Stimulated activated naive CD4-positive, alpha-beta T cell (primary cell): ENCODE measurements at places on chromosomes 1 and 21.

DNA sequence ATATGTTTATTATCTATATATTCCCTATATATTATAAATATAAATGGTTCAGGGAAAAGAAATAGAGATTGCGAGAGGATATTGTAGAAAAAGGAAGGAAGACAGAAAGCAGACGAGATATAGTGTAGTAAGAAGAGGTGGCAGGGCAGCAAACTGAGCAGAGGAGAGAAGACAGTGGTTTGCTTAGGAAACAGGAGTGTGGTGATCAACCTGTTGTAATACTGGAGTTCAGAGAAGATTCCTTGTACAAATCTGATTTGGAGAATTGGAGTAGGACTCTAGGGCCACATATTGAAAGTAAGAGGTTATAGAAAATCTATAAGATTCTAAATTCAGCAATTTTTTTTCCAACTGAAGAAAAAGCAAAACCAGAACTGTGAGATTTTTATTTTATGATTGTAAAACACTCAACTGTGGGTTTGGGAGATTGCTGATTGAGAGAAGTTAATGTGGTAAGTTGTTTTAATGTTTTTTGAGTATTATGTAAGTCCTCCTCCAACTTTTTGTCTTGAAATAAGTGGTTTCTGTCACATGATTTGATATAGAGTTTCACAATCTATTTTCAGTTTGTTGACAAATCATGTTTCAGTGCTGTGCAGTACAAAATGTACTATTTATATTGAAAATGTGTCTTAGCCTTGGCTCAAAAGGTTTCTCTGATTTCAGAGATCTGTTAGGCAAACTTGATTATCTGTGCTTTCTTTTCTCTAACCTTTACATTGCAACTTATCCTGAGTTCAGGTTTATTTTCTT is 9.6 kb upstream of the AMY2B start:
- no peak for DNase-seq

GRCh38 chr1:213820362-213821149 is 167.2 kb upstream of the PROX1 start:
- no peak for DNase-seq

DNA sequence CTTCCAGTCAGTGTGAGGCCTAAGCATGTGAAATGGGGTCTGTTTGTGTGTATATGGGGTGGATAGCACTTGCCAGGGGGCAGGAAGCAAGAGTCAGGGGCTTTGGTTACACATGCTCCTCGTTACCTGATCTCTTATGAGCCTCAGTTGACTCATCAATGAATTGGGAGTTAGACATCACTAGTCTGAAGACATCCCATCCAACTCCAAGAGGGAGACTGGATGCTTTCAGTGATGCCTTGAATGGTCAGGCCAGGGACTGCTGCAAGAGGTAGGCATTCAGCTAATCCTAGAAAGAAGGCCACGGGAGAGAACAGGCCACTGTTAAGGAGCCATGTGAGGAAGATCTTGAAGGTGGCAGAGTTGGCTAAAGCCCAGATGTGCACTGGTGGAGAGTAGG is 6.3 kb downstream of the RAB25 start:
- no peak for DNase-seq

DNA sequence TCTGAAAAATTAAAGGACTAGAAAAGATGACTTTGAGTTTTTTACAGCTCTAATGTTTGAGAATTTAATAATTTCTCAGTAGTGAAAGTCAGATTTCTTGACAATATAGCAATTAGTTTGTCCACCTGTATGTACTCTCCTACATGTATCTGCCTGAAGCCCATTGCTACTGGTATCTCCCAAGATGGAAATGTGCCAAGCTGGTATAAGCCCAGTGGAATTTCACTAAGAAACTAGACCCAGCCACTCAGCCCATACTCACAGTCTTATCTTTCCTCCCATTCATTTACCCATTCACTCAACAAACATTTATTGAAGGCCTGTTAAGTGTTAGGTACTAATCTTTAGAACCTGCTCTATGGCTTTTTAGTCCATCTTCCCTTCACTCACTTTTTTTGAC is 21.6 kb upstream of the TRIM45 start:
- DNase-seq, result no peak

DNA sequence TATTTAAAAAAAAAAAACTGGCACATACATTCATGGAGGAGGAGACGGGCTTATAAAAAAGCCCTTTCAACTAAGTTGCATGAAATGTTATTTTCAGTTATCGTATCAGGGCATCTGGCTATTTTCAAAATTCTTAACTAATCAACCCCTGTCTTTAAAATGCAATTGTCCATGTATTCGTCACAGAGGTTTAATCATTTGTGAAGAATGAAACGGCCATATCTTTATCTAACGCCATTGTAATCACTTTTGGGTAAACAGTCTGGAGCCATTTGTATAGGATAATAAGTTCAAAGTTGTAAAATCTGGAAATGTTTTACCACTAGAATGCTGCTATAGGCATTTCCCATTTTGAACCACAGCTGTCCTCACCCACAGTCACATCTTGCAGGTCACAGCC is 30.4 kb downstream of the SLC30A10 start:
- DNase-seq, result no peak

GRCh38 chr1:204894031-204894430 is 23.4 kb downstream of the NFASC start:
- no peak for DNase-seq

DNA sequence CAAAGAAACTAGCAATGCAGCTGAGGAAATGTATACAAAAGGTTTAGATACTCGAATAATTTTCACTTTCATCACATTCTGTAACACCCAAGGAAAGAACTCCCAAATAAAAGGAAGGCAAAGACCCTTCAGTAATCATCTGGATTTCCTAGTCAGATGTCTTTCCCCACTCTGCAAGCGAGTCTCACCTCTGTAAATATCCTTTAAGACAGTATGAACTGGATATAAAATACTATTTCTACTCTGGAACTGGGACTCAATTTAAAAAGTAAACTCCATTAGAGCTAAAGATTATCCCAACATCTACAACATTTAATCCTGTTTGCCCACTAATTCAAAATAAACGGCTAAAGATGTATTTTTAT is 27.0 kb downstream of the C2CD2 start:
- DNase-seq, result no peak

DNA sequence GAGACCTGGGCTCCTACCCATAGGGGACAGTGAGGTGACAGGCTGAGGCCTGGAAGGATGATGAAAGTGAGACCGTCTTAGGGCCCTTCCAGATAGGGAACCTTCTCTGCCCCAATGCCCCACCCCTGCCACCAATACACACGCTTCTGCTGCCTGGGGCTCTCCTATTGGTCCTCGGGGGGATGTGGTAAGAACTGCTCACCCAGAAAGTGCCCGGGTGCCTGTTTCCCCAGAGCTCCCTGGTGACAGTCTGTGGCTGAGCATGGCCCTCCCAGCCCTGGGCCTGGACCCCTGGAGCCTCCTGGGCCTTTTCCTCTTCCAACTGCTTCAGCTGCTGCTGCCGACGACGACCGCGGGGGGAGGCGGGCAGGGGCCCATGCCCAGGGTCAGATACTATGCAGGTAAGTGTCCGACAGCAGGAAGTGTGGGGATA is 948 bp downstream of the SEMA4A start:
- DNase-seq, result no peak

DNA sequence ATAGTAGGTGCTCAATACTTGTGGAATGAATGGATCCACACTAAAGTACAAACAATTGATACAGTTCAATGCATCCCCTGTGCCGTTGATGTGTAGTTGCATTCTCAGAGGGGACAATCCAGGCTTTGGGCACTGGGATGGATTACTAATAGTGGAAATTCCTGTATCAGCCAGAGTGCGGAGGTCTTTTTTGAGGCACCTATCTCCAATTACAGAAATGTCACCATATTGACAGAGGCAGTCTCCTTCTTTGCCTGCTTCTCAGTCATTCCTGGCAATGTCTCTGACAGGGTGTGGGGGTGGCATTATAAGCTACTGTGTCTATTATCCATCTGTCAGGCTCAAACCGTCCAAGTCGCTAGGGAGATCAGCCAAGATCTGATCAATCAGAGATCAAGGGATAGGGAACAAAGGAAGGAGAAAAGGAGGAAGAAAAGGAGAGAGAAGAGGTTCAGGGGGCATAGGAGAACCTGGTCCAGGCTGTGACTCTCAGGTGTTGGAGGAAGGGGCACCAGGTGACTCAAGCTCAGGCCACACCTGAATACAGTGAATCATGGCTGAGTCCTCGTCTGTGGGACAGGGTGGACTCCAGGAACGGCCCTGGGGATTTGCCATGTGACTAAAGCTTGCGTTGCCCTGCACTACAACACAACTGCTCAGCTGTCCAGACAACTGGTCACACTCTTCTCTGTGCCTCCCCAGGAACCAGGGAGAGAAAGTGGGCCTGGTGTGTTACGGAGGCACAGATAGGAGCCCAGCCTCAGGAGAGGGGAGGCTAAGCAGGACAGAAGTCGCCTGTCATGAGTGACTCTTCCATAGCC is 3.4 kb upstream of the LAMB3 start:
- DNase-seq, result no peak

- DNase-seq, result no peak
These were observed 2.4 kb upstream of the SERTAD4 start for GRCh38 chr1:210230149-210230695.

GRCh38 chr1:213689260-213689659 is 298.5 kb upstream of the PROX1 start:
- no peak for DNase-seq

- DNase-seq, result no peak
These were observed 31.9 kb downstream of the NEK2 start for GRCh38 chr1:211643324-211644212.

DNA sequence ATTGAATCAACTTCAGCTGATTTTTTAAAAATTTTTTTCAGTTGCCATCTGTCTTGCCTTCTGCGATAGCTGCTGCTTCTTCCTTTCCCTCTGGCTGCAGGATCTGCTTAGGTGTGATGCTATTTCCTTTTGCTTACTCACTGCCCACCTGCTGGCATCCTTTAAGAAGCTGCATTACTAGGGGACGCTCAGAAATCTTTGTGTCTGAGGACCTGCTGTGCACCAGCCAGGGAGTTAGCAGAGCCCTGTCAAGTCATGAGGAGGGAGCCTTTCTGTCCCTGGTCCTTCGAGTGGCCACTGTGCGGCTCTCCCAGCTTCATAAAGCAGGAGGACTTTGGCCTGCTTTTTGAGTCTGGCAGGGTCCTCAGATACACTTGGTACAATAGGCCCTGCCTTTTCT is 327.8 kb downstream of the USH2A start:
- no peak for DNase-seq

GRCh38 chr1:32536117-32536516 is 3.1 kb upstream of the ZBTB8A start:
- no peak for DNase-seq

DNA sequence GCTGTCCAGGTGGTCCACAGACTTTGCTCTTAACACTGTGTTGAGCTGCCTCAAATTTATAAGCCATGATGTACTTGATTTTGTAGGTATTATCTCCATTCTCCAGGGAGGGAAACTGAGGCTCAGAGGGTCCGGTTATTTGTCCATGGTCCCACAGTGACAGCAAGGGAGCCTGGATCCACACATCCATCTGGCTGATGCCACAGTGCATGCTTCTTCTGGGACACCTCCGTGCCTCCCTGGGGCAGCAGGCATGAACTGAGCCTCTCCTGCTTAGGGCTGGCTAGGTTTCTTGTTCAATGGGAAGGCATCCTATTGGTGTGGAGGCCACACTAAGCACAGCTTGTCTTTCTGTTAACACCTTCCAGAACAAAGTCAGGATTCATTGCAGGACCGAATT is 317.3 kb downstream of the AJAP1 start:
- DNase-seq, result no peak

- DNase-seq, result no peak
These were observed 315.5 kb downstream of the TGFB2 start for GRCh38 chr1:218660678-218661053.

- DNase-seq, result no peak
These were observed 39.8 kb downstream of the FAM78B start for GRCh38 chr1:166127003-166127402.

GRCh38 chr1:154446292-154446691 is 41.1 kb downstream of the IL6R start:
- DNase-seq, result no peak

- no peak for DNase-seq
These were observed 925.9 kb downstream of the LTN1 start for GRCh38 chr21:28066596-28067387.

GRCh38 chr1:197914510-197914909 is 2.7 kb upstream of the LHX9 start:
- DNase-seq, result no peak

GRCh38 chr1:71561206-71561605 is 480.4 kb upstream of the ZRANB2 start:
- no peak for DNase-seq

- DNase-seq, result no peak
These were observed 32.7 kb upstream of the RAB4A start for GRCh38 chr1:229238231-229238630.

- no peak for DNase-seq
These were observed 377.3 kb upstream of the NFIA start for GRCh38 chr1:60705026-60705425.

DNA sequence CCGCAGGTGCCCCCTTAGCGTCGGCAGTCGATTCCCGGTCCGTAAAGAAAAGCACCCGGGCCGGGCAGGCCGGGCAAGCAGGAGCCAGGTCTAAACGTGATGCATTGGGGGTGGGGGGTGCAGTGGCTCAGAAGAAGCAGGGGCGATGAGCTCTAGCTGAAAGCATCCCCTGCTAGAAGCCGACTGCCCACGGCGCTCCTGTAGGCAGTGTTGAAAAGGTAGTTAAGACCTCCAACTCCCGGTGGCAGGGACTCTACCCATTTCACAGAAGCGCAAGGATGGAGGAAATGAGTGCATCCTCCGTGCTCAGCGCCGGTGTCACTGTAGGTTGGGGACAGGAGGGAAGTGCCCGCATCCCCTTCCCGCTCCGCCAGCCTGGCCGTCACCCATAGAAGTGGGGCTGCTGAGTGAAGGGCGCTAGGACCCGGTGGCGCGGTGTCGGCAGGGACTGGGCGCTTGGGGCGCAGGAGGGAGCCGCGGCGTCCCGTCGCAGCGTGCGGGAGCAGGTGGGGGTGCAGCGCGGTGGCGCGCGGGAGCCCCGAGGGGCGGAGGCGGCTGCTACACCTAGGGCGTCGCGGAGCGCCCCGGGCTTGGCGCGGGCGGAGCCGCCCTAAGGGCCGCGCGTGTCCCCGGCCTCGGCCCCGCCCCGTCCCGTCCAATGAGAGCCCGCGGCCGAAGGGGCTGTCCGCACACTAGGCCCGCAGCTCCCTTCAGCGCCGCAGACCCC is at the start of gene WNT2B:
WNT2B (plus strand) TSS at position 688 of the 727 bp plus-strand sequence. CDS start 298 bp downstream, outside the sequence.
- peak; percentile 11 for DNase-seq

- no peak for DNase-seq
These were observed 357.3 kb downstream of the NPHP4 start for GRCh38 chr1:5634893-5635292.

GRCh38 chr1:58924016-58924565 is 140.2 kb upstream of the JUN start:
- DNase-seq, result no peak

DNA sequence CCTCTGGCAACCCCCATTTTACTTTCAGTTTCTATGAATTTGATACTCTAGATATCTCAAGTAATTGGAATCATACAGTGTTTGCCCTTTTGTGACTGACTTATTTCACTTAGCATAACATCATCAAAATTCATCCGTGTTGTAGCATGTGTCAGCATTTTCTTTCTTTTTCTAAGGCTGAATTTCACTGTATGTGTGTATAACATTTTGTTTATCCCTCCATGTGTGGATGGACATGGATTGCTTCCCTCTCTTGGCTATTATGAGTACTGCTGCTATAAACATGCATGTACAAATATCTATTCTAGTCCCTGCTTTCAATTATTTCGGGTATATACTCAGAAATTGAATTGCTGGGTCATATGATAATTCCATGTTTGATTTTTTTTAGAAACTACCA is 97.3 kb downstream of the MAP3K21 start:
- no peak for DNase-seq
